Upper lobe of right lung (tissue), 1 donor: ENCODE measurements at places on chromosomes 3 and 15. TPM values are rescaled to one million over a fixed set of nuclear protein-coding genes. Genes with fewer than 3 reads are reported as not detected.

- no peaks in the 10 kb centered on the region for H3K27me3 ChIP-seq
- no peaks in the 10 kb centered on the region for H3K36me3 ChIP-seq
- no peak overlapping the region for H3K4me3 ChIP-seq
Measured at GRCh38 chr15:83846847-83847246, 192.9 kb downstream of the ADAMTSL3 start.

DNA sequence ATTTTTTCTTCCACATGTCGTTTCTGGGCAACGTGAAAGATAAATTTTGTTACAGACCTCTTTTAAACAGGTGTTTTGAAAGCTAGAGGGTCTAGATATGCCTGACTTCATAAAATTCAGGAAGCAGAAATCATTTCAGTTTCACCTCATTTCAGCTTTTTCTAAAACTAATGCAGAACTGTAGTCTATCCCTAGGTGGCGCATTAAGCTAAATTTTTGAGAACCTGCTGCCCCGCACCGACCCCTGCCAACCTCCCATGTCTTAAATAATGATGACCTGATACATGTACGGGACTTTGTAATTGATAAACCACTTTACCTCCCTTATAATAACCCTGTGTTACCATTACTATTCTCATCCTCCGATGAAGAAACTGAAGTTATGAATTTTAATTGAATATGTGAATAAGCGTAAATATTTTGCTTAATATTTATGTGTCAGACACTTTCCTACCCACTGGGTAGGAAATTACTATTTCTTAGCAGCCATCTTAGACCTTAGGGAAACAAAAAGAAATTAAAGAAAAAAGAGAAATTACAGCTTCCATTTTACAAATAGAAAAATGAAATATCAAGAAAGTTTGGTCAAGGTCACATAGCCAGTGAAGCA, 78.7 kb upstream of the GCNT3 start:
- H3K4me1 ChIP-seq = peaks cover 5% of the 10 kb centered on the region
- H3K4me3 ChIP-seq = no peak overlapping the region
- H3K27me3 ChIP-seq = no peaks in the 10 kb centered on the region
- H3K36me3 ChIP-seq = no peaks in the 10 kb centered on the region
- DNase-seq = no peak
- H3K27ac ChIP-seq = no peak overlapping the region

DNA sequence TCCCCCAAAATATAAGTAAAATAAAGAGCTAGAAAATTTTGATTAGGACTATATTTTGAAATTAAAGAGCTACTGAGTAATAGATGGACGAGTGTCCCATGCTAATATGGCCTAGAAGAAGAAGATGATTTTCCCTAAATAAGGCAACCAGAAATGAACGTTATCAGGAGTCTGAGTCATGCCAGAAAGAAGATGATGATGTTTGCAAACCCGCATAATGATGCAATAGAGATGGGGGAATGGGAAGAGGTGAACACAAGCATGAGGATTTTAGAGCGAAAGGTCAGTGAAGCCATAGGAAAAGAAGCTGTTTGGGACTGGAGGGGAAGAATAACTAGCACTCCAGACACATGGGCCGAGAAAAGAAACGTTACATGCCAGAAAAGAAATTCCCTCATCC, 71.7 kb downstream of the FGF12 start:
- no peak overlapping the region for H3K4me3 ChIP-seq
- H3K36me3 ChIP-seq = no peaks in the 10 kb centered on the region
- H3K27me3 ChIP-seq = no peaks in the 10 kb centered on the region
- H3K27ac ChIP-seq = no peak overlapping the region
- DNase-seq = no peak

Gene TMEM158
- total RNA-seq = 2.1 TPM

Gene AADAC
- 3.2 TPM for total RNA-seq

DNA sequence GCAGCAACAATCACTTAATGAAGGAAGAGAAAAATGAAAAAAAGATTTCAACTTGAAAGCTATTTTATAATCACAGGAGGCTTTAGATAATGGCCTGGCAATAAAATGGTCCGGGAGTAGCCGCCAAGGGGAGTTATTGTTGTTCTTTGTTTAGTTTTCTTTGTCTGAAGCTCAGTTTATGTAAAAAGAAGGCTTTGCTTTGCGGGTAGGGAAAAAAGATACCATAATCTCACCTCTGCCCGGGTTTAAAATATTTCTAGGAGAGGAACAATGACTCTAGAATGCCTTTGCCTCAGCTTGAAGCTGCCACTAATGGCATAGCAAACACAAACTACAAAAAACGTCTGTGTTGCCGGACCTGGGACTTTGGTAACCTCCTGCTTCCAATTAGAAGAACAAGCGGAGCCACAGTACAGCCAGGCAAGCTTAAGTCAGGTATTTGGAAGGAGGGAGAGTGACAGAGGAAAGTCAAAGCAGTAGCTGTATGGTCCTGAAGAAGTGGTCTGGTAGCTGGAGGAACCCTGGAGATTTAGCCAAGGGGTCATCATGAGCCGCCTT, 764.5 kb downstream of the TUSC7 start:
- no peak for DNase-seq
- no peak overlapping the region for H3K27ac ChIP-seq
- H3K4me1 ChIP-seq = no peaks in the 10 kb centered on the region
- no peaks in the 10 kb centered on the region for H3K27me3 ChIP-seq
- H3K36me3 ChIP-seq = no peaks in the 10 kb centered on the region
- H3K4me3 ChIP-seq = no peak overlapping the region

- H3K36me3 ChIP-seq = peaks cover 9% of the 10 kb centered on the region
- H3K27ac ChIP-seq = no peak overlapping the region
- H3K4me3 ChIP-seq = no peak overlapping the region
- H3K4me1 ChIP-seq = peaks cover 14% of the 10 kb centered on the region
Measured at GRCh38 chr3:10205451-10206165, 40.9 kb downstream of the IRAK2 start.

DNA sequence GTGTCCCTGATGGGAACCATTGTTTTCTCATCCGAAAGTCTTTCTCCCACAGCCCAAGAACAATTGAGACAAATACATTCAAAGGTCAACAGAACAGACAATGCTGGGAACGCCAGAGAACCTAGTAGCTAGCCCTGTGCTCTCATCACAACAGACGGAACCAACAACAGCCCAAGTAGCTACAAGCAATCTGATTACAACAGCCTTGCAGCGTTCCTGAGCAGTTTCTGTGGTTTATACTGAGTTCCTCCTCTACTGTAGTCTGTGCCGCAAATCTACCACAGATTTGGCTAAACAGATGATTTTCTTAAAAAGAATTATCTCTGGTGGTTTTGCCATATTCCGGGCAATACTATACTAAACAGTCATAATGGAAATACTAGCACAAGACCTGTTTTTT, 435.6 kb downstream of the MECOM start:
- no peaks in the 10 kb centered on the region for H3K27me3 ChIP-seq
- no peak overlapping the region for H3K4me3 ChIP-seq
- no peak overlapping the region for H3K27ac ChIP-seq
- H3K4me1 ChIP-seq = peaks cover 3% of the 10 kb centered on the region
- no peaks in the 10 kb centered on the region for H3K36me3 ChIP-seq

DNA sequence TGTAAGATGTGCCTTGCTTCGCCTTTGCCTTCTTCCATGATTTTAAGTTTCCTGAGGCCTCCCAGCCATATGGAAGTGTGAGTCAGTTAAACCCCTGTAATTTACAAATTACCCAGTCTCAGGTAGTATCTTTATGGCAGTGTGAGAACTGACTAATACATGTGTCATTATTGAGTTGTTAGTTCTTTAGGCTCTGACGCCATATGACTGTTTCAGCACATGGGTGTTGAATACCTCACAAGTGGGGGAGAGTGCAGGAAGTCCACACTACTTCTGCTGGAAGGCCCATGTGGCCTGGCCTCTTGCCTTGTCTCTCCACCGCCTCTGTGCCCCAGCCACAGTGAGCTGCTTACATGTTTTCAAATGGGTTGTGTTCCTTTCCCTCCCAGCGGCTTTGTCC, 28.5 kb downstream of the MFSD1 start:
- H3K27ac ChIP-seq = no peak overlapping the region
- H3K4me3 ChIP-seq = no peak overlapping the region
- DNase-seq = no peak
- H3K27me3 ChIP-seq = no peaks in the 10 kb centered on the region
- H3K36me3 ChIP-seq = peaks cover 46% of the 10 kb centered on the region

DNA sequence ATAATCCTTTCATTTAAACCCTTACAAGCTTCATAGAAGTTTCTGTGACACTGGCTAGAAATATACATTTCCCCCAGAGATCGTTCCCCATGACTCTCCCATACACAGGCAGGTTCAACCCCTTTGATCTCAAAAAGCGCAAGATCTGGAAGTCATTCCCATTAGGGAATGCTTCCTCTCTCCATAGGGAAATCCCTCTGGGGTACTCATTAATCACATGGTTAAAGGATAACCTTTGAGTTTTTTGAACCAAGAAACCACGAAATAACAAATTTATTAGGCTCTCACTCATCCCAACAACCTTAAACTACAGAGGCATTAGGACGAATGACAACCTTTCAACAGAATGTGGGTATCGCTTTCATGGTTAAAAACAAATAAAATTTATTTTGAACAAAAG, 211.9 kb upstream of the PRICKLE2 start:
- H3K4me3 ChIP-seq = no peak overlapping the region
- H3K27ac ChIP-seq = no peak overlapping the region
- peaks cover 30% of the 10 kb centered on the region for H3K4me1 ChIP-seq

DNA sequence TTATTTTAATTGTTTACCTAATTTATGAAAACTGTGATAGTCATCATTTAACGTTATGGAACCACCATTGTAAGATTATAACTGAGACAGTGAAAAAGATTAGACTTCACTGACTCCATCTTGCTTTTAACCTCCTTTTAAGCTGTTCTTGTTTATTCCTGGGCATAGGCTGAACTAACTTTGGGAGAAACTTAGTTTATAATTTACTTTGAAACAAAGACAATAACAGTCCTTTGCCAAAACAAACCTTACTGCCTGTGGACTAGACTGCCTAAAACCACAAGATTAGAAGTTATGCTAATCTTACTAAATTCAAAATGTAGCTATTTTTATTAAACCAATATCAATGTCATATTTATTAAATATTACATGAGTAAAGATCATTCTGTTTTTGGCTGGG, 44.3 kb upstream of the TMEM45A start:
- H3K27ac ChIP-seq = no peak overlapping the region

Gene PDIA5
- total RNA-seq = 33.6 TPM

DNA sequence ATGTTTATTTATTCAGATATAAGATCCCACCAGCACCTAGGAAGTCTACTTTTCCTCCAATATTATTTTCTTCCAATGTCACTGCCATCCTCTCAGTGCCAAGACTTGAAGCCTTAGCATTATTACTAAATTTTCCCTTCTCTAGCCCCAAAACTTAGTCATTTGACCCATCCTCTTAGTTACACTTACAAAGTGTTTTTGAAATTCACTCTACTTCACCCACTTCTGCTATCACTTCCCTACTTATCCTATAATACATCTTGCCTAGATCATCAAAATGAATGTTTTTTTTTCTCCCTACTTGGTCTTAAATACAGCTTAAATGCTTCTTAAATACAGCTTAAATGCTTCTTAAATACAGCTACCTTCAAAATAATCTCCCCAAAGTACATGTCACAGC, 376.6 kb downstream of the RSL24D1 start:
- no peak for DNase-seq
- H3K27ac ChIP-seq = no peak overlapping the region

Gene KIF9
- total RNA-seq = 6.9 TPM

GRCh38 chr3:54126551-54126950, 4.2 kb downstream of the CACNA2D3 start:
- H3K36me3 ChIP-seq = no peaks in the 10 kb centered on the region
- no peaks in the 10 kb centered on the region for H3K27me3 ChIP-seq
- H3K4me3 ChIP-seq = no peak overlapping the region
- no peak for DNase-seq

- H3K27me3 ChIP-seq = no peaks in the 10 kb centered on the region
- H3K36me3 ChIP-seq = no peaks in the 10 kb centered on the region
- peaks cover 28% of the 10 kb centered on the region for H3K4me1 ChIP-seq
- no peak for DNase-seq
- H3K27ac ChIP-seq = no peak overlapping the region
Measured at GRCh38 chr3:149592758-149593240, 65.0 kb downstream of the WWTR1 start.

DNA sequence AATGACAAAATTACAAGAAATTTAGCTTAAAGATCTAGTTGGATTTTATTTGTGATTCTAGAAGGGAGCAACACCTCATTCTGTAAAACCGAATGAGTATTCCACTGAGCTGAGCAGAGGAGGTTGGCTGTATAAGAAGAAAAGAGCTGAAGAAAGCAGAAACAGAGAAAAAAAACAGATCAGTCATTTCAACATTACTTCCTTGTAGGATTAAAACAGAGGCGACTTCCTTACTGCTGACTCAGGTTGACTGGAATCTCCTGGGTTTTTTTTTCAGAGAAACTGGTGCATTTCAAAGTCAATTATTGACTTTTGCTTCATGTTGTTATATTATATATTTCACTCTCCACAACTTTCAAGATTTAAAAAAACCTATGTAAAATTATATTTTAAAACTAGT, 368.1 kb upstream of the UBE2E2 start:
- DNase-seq = no peak
- peaks cover 10% of the 10 kb centered on the region for H3K4me1 ChIP-seq
- no peak overlapping the region for H3K4me3 ChIP-seq
- no peaks in the 10 kb centered on the region for H3K27me3 ChIP-seq
- H3K27ac ChIP-seq = no peak overlapping the region

GRCh38 chr15:71282076-71282475, 166.8 kb downstream of the THSD4 start:
- H3K4me3 ChIP-seq = no peak overlapping the region
- no peak overlapping the region for H3K27ac ChIP-seq
- H3K36me3 ChIP-seq = no peaks in the 10 kb centered on the region
- DNase-seq = no peak

GRCh38 chr3:177811835-177812234, 614.6 kb upstream of the TBL1XR1 start:
- peaks cover 24% of the 10 kb centered on the region for H3K4me1 ChIP-seq
- H3K27ac ChIP-seq = no peak overlapping the region
- no peak for DNase-seq

GRCh38 chr15:31089368-31090047, 12.0 kb downstream of the TRPM1 start:
- H3K4me3 ChIP-seq = no peak overlapping the region
- H3K27me3 ChIP-seq = no peaks in the 10 kb centered on the region
- H3K27ac ChIP-seq = no peak overlapping the region
- no peaks in the 10 kb centered on the region for H3K4me1 ChIP-seq

DNA sequence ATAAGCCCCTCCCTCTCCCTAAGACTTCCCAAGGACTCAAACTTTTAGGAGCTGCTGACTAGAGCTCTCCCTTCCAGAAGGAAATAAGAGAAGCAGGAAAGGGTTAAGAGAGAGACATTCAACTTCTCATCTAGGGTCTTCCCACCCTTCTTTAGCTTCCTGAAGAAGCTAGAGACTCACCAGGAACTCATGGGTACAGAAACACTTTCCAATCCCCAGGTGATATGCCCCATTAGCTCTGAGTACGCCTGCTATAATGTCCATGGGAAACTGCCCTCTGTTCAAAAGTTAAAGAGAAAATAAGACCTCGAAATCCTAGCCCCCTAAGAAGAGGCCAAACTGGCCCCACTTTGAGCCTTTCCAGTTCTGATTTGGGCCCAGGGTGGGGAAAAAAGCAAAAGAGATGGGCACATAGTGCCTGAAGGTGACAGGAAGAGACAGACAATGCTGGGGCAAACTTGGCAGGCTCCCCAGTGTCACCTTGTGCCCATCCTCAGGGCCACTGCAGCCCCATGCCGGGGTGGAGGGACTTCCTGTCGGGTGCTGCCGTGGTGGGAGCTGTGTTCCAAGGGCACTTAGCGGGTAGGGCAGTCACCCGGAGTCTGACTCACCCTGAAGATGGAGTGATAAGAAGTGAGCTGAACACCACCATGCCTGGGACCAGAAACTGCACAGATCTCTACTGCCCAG, 29.5 kb downstream of the CCDC12 start:
- peak overlapping the region; percentile 75 for H3K27ac ChIP-seq
- no peak for DNase-seq
- no peak overlapping the region for H3K4me3 ChIP-seq
- no peaks in the 10 kb centered on the region for H3K36me3 ChIP-seq
- peaks cover 94% of the 10 kb centered on the region for H3K4me1 ChIP-seq

Gene GRM7
- total RNA-seq = not detected

Gene PLA2G4F
- 104 TPM for total RNA-seq
